Mesenchymal stem cell (in vitro differentiated cells and primary cell): ENCODE measurements at places on chromosomes 5 and 9.
A peak's percentile ranks its signal among the peaks of the same experiment; 100 is the strongest.

- DNase-seq, result no peak
These were observed 417.2 kb upstream of the C9orf72 start for GRCh38 chr9:27990524-27990923.

GRCh38 chr9:116166713-116167112 lies 13.1 kb downstream of the PAPPA start:
- DNase-seq, result no peak

DNA sequence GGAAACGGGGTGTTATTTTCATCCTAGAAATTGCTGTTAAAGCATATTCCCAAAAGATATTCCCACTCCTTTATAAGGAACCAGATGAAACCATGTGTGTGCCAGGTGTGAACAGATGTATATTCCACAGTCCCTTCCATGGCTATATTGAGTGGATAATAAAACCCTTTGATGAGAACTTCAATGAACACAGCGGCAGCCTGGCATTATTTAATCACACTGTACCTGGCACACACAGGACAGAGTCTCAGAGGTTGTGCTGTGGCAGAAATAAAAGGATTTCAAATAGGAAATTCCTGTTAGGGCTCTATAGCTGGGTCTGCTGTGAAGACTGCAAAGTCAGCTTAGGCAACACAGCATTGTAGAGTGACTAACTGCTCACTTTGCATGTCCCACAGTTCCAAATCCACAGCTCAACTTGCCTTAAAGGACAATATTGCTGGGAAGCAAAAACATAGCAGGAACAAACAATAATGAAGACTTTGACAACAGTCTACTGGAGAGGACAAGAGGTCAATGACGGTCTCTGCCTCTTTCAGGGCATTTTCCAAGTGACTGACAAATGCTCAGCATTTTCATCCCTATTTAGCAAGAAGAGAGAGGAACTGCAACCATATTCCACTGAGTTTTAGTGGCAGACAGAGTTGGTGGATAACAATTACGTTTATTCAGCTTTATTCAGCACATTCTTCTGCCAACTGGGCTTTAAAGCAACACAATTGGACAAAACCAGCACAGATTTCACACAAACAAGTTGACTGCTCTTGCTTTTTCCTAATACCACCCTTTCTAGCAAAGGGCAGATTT lies 255.7 kb upstream of the RGMB start:
- no peak for DNase-seq

DNA sequence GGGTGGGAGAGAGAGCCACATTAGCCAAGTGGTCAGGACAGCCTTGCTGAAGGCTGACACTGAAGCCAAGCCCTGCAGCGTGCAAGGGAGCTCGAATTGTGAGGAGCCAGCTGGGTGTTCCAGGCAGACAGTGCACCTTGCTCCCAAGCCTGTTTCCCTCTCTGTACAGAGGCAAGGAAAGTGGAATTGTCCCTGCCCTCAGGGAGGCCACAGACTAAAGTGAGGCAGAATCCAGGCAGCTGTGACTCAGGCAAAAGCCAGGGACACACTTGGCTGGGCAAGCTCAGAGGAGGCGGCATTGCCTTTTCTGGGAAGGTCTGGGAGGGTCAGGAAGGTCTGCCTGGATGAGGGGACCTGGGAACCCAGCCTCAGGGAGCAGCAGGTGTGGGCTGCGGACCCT lies 50.2 kb upstream of the LMX1B start:
- no peak for DNase-seq

DNA sequence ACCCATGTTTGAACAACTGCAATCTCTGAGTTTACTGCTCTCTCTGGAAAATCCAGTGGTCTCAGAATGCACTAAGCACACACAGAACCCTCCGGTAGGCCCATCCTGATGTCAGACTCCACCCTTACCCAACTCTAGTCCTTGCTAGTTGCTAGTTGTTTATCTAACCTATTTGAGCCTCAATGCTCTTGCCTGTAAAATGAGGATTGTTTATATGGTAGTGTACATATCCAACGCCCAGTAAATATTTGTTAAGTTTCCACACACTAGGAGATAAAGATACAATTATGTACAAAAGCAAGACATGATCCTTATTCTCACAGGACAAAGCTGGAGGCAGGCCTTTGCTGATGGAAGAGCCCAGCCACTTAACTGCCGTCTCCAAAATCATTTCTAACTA lies 192.2 kb downstream of the SPOCK1 start:
- DNase-seq, result no peak

DNA sequence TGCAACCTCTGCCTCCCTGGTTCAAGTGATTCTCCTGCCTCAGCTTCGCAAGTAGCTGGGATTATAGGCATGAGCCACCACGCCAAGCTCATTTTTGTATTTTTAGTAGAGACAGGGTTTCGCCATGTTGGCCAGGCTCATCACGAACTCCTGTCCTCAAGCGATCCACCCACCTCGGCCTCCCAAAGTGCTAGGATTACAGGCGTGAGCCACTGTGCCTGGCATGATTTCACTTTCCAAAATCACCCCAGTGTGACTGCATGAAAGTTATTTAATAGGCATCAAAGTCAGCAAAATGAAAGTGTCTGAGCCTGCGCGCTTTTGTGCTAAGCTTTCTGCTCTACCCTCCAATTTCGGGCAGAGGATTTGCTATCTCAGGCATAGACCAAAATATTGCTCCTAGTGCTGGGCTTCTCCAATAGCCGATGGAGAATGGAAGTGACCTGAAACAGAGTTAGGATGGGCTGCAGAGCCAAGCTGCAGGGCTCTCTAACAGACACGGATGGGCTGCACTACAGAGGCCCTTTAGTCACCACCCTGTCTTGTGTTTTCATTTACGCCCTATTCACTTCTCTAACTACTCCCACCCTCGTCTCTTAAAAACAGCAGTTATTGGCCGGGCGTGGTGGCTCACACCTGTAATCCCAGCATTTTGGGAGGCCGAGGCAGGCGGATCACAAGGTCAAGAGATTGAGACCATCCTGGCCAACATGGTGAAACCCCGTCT lies 44.3 kb downstream of the RETREG1 start:
- DNase-seq, result no peak

DNA sequence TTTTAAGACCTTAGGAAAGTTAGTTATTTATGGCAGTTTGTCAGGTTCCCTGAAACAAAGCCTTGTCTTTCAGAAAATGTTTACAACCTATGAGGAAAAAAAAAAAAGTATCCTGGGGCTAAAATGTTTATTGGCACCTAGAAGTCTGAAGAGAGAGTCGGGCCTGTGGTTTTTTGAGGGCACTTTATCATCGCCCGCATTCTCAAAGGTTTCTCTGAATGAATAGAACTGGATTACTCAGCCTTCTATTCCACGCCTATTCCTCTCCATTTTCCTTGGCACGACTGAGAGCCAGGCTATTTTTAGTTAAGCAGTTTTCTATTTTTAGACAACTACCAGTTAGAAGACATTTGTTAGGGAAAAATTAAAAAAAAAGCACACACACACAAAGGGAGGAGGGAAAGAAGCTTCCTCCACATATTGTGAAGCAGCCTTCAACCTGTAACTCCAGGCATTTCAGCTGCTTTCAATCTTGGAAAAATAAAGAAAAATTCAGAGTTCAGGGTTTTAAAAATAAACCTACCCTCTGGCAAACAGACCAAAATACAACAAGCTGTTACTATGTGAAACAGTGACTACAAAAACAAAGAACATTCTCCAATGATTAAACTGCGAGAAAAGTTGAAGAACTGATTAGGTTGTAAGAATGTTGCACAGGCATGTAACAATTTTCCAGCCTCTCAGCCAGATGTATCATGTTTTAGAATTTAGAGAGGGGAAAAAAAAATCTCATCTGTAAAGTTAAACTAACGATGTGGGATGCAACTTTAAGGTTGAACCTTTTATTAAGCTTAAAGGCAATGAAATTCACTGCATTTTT lies 97.0 kb downstream of the MEF2C start:
- peak; percentile 97 for DNase-seq

DNA sequence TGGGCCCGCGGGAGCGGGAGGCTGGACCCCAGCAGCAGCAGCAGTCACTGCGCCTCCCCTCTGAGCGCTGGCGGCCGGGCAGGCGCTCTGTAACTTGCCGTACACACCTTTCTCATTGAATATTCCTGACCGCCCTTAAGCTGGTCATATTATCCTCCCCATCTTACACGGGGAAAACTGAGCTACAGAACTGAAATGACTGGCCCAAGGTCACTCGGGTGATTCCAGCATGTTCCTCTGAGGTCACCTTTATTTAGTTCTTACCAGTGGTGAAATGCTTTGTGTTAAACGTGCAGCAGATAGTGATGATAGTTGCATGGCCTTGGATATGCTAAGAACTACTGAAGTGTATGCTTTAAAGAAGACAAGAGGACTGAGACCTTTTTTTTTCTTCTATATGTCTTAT lies 607 bp downstream of the UQCRQ start:
- no peak for DNase-seq

DNA sequence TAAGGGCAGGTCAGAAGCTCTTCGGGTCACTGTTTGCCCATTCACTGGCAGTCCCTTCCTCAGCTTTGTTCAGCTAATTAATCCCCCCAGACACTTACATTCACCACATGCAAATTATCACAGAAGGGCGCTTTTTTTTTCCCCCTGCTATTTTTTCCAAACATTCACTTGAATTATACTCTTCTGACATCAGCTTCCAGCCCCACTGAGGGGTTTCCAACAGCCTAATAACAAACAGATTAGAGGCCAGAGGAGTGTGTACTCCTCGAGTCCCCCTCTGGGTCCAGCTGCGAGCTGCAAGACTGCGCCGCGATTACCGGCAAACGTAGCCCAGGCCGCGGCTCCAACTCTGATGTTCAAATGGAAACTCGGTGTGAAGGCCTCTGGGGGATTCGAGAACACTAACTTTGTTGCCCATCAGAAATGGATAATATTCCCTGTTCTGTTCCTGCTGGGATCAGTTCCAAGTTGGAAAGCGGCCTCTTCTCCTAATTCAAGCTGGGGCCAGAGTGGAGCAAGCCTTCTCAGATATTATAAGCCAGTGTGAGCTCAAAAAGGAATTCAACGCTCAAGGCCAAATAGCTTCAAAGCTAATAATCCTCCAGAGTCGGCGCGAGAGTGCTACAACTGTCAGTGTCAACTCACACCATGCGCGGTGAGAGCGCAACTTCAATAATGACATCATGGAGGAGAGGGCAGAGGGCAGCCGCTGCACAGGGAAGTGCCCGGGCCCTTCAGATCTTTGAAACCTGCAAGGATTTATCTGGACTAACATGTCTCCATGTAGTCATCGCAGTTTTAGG lies 560.8 kb downstream of the BNC2 start:
- no peak for DNase-seq

GRCh38 chr9:78644359-78644758 lies 347.4 kb downstream of the PSAT1 start:
- DNase-seq, result no peak

DNA sequence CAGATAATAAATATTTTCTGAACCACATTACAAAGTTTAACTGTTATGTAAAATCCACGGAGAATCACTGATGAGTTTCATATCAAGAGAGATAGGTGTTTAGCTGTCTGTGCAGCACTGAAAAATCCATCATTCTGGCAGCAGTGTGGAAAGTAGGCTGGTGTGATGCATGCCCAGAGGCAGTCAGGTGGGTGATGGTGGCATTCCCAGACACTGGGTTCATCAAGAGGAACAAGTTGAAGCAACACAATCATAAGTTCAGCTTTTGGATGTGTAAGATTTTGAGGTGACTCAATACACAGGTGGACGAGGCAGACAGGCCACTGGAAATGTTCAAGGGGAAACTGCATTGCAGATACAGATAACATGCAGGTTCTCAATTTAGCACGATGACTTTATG lies 11.9 kb downstream of the DNAH5 start:
- DNase-seq, result no peak

GRCh38 chr5:97918057-97918456 lies 735.0 kb upstream of the RIOK2 start:
- DNase-seq, result no peak

DNA sequence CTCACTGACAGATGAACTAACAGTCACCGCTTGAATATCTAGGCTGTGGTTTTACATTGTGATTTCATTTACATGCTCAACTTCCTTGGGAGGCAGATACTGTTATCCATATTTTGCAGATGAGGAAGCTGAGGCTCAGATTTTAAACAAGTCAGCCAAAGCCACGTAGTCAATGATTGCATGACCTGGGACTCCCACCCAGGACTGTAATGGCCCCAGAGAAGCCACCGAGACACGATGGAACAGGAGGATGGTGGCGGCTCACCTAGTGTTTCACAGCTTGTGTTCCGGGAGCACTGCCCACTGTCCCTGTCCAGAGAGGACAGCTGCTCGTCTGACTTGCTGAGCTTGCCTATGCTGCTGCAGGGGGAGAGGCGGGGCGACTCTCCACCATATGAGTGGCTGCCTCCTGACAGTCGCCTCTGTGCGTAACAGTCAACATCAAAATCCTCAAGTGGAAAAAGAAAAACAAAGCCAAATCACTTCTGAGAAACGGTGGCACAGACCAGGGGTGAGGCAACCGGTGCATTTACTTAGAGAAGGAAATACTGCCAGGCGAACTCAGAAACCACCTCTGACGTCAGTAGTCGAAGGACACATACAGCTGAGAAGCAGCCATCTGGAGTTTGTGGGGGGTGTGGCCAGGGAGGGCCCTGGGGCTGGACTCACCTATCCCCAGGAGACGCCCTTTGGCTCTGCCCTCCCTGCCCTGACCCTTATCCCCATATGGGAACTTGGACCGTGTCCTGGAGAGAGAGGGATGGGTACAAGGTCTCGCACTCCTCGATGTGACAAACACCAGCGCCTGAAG lies 82.5 kb downstream of the PRRT1B start:
- peak; percentile 58 for DNase-seq

DNA sequence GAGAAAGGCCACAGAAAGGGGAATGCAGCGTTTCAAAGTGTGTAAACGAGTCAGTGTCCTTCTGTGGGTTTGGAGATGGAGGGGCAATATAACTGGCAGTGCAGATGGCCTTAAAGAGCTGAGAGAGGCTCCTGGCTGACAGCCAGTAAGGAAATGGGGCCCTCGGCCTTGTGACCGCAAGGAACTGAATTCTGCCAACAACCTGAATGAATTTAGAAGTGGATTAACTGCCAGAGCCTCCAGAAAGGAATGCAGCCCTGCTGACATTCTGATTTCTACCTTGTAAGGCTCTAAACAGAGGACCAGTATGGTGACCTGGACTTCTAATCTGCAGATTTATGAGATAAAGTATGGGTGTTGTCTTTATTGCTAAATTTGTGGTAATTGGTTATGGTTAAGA lies 17.5 kb upstream of the NREP start:
- DNase-seq, result peak; percentile 50

GRCh38 chr5:156378159-156378558 lies 51.2 kb downstream of the SGCD start:
- no peak for DNase-seq

GRCh38 chr9:72476617-72477437 lies 44.6 kb upstream of the TMC1 start:
- DNase-seq, result peak; percentile 81
